ENCODE measurements at places on chromosomes 3 and 15. TPM values are rescaled to one million over a fixed set of nuclear protein-coding genes. Genes with fewer than 3 reads are reported as not detected.

- peak; percentile 36 for DNase-seq
These were observed 35.6 kb downstream of the AGBL1 start for GRCh38 chr15:86115145-86115801.

GRCh38 chr15:68228971-68229385 is 550 bp downstream of the CLN6 start:
- DNase-seq: peak; percentile 60

- no peak for DNase-seq
These were observed 56.2 kb upstream of the FILIP1L start for GRCh38 chr3:100170486-100170885.

Gene GP5
- 0.12 TPM for total RNA-seq

GRCh38 chr15:72368899-72369298 is 6.9 kb downstream of the HEXA start:
- DNase-seq: no peak

DNA sequence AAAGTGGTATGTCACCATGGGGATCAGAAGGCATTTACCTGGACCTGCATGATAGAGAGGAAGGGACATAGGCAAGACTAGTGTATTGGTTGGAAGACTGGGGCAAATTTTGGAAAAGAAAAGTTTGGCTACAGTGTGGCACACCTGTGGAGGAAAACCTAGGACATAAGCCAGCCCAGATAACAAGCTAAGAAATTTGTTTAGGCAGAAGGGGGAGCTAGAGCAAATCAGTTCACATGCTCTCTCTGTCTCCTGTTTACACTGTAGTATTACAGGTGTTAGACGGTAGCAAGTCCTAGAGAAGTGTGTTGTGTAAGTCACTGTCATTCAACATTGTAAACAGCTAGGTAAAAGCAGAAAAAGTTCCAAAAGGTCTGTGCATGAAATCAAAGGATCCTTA is 11.9 kb upstream of the ALDH1A2 start:
- DNase-seq: peak; percentile 51

GRCh38 chr15:59691194-59691805 is 2.2 kb upstream of the BNIP2 start:
- DNase-seq: peak; percentile 26

DNA sequence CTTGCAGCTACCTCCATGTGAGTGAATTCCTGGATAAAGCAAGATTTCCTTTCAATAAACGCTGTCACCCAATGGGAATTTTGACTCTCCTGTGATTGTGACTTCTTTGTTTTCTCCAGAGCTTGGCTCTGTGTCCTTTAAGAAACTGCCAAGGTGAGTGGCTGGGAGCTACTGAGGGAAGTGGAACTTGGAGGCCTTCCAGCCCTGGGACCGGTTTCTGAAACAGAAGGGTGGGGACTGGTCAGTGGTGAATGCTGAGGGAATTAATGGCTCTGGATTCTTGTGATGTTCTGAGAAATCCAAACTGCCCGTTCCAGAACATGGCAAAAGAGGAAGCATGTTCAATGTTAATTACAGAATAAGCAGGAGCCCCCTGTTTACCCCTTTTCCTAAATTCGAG is 41.1 kb upstream of the MYZAP start:
- DNase-seq: no peak

Gene CFAP100
- total RNA-seq: not detected

Gene NOX5
- 0.03 TPM for total RNA-seq

- DNase-seq: no peak
These were observed 24.7 kb downstream of the PARP15 start for GRCh38 chr3:122602011-122602710.

DNA sequence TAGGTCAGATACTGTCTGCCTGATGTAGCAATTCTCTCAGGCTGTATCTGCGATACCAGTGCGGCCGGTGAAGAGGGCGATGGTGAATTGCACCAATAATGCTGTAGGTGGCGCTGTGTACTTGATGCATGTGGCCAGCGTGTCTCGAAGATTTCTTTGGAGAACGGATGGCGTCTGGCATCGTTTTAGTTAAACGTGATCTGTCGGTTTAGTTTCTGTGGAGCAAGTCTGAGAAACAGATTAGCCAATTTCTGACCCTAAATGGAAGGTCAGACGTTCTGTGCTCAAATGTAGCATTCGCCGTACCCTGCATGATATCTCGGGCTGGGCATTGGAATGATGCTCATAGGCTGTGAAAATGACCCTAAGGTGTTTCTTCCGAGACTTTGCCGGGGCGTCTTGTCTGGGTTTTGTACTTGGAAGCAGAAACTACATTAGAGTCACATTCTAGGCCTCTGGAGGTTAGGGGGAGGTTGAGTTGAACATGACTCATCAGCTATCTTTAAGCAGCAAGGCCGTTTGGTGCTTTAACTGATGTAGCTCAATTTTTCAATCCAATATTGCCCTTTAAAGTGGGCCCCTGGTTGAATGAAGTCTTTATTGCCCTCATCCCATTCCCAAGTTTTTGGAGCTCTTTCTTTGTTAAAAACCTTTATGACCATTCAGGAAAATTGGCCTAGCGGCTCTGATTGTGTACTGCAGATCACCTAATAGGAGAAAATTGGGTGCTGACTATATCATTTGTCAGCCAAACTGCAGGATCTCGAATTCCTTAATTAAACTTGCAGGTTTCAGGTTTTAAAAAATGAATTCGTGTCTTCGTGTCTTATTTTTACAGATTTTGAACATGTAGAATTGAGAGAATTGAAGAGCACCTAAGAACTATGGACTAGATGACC is 80.0 kb downstream of the SQOR start:
- peak; percentile 86 for DNase-seq

DNA sequence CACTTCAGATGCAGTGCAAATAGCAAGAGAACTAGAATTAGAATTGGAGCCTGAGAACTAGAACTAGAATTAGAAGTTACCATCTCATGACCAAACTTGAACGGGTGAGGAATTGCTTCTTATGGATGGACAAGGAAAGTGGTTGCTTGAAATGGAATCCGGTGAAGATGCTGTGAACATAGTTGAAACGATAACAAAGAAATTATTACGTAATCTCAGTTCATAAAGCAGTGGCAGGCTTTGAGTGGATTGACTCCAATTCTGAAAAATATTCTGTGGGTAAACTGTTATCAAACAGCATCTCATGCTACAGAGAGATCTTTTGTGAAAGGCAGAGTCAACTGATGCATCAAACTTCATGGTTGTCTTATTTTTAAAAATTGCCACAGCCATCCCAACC is 48.0 kb upstream of the GSK3B start:
- no peak for DNase-seq

Gene ACP3
- 5.4 TPM for total RNA-seq

Gene DPPA2
- 9.3 TPM for total RNA-seq

Measured in GM23338 (cell line).